ENCODE measurements at places on chromosomes 2 and 18.

DNA sequence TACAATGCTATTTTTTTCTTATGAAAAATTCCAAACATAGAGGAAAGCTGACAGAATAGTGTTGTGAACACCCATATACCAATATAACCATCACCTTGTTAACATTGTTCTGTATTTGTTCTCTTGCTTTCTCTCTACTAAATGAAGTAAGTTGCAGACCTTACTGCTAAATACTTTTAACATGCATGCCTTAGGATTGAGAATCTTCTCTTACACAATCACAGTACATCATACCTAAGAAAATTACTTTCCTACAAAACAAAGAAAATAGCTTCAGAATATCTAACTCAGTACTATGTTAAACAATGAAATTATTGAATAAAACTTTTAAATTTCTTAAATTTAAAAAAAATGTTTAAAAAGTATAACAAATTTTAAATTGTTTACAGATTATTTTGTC is 136.5 kb downstream of the UBR3 start:
- DNase-seq: no peak

GRCh38 chr2:96144481-96145035 is 682 bp downstream of the DUSP2 start:
- DNase-seq: no peak

DNA sequence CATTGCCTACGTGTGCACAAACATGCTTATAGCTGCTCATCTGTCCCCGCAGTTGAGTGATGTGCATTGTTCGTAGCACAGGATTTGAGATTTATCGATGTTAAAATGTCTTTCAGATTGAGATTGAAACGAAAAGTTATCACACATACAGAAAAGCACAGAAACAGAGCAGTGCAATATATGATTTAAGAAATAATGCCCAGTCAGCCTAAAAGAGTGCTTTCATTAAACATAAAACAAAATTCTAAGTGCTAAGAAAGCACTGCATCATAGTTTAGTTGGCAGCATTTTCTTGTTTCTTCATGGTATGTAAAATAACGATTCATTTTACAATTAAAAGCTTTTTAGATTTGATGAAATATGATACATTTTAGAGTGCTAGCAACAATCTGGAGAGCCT is 31.9 kb upstream of the GORASP2 start:
- DNase-seq: no peak

- no peak for DNase-seq
Observed at GRCh38 chr18:8501044-8501443, 108.2 kb upstream of the RAB12 start.

Data from naive B cell (primary cell).